ENCODE measurements at places on chromosomes 7 and 10.
A peak's percentile ranks its signal among the peaks of the same experiment; 100 is the strongest.

- DNase-seq: no peak
These were observed 4.5 kb upstream of the DNMBP start for GRCh38 chr10:100014071-100014762.

GRCh38 chr7:98571986-98572385 lies 45.1 kb upstream of the NPTX2 start:
- no peak for DNase-seq

- no peak for DNase-seq
These were observed 223.2 kb upstream of the LRRN3 start for GRCh38 chr7:110867771-110868170.

GRCh38 chr7:6317797-6318438 lies 45.5 kb upstream of the CYTH3 start:
- DNase-seq: no peak

DNA sequence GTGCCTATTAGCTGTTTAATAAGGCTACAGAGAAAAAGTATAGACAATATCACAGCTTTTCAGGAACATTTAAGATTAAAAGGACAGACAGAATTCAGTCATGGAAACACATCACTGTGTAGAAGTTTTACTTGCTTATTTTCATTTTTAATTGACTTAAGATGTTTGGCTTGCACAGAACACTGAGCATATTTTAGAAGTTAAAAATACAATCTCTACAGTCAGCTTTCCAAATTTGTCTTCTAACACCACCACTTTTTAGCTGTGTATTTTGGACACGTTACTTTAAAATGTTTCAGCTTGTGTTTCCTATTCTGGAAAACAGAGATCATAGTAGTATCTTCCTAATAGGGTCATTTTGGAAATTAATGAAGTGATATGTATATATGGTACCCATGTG lies 11.8 kb downstream of the CFAP69 start:
- no peak for DNase-seq

GRCh38 chr7:148935451-148935850 lies 51.4 kb upstream of the EZH2 start:
- no peak for DNase-seq

DNA sequence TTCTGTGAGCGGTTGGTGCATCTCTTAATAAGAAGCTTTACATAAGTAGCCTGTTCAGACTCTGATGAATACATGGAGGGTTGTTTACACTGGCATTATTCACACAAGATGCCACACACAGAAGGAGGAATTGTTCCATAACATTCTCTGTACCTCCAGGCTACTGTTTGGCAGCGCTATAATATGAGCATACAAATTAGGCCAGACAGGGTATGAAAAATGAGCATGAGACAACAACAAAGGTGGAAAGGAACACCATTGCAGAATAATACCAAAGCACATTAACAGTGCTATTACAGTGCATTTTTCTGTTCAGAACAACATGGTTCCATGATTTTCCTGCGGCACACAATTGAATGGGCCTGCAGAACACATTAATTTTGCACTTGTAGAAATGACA lies 417.2 kb upstream of the C7orf33 start:
- DNase-seq: no peak

DNA sequence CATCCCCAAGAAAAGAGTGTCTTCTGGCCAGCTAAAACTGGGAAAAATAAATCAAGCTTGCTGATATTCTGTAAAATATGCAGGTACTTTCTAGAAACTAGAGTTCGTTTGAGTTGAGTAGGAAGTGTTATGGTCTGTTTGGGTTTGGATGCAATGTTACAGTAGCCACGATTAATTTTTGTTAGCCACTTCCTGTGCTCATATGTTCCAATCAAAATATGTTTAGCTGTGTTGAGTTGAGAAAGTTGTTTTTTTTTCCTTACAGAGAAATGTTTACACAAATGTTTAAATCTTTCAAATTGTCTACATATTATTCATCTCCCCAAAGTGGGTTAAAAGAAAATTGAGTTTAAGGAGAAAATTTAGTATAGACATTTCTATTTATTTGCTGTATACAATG lies 11.3 kb upstream of the LAMB1 start:
- DNase-seq: no peak

- no peak for DNase-seq
These were observed 427.8 kb downstream of the ARL4A start for GRCh38 chr7:13115157-13115772.

GRCh38 chr10:69186524-69186923 lies 6.5 kb downstream of the SUPV3L1 start:
- no peak for DNase-seq

- DNase-seq: no peak
These were observed 124.5 kb downstream of the LHPP start for GRCh38 chr10:124586142-124586541.

DNA sequence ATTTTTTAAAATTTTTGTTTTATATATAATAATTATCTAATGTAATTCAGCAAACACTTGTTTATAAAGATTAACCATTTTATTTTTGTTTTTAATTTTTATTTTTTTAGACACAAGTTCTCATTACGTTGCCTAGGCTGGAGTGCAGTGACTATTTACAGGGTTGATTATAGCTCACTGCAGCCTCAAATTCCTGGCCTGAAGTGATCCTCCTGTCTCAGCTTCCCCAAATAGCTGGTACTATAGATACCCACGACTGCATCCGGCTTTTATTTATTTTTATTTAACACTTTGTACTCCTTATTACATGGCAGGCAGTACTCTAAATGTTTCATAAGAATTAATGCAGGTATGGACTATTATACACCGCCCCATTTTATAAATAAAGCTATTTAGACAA lies 288.7 kb downstream of the MDFIC start:
- no peak for DNase-seq

DNA sequence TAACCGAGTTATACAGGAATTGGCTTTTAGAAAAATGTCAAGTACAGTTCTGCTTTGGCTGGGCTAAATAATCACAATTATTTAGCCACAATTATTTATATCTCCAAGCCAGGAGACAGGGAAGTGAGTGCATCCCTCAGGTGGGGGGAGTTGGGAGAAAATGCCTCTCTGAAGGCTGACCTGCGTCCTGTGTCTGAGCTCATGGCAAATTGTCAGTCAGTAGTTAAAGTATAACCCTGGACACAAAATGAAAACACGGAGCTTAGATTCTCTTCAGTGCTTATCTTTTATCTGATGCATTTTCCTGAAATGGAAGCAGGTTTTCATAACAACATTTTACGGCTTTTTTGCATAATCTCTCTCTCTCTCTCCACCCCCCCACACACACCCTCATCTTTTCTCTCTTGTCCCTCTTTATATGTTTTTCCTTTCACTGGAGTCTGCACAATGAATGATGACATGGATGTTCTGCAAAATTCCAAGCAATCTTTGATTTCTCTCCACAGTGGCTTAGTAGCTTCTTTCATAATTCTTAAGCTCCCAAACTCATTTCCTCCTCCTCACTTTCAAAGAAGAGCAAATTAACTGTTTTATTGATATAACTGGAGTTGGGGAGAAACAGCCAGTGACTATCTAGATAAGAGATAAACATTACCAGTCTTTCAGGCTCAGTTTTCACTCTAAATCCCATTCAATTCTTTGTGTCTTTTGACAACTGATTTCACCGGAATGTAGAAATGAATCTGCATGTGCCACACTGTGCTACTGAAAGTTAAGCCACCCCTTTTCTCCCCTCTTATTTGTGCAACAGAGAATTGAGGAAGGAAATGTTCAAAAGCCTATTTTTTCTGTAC lies 521.4 kb upstream of the GHITM start:
- no peak for DNase-seq

DNA sequence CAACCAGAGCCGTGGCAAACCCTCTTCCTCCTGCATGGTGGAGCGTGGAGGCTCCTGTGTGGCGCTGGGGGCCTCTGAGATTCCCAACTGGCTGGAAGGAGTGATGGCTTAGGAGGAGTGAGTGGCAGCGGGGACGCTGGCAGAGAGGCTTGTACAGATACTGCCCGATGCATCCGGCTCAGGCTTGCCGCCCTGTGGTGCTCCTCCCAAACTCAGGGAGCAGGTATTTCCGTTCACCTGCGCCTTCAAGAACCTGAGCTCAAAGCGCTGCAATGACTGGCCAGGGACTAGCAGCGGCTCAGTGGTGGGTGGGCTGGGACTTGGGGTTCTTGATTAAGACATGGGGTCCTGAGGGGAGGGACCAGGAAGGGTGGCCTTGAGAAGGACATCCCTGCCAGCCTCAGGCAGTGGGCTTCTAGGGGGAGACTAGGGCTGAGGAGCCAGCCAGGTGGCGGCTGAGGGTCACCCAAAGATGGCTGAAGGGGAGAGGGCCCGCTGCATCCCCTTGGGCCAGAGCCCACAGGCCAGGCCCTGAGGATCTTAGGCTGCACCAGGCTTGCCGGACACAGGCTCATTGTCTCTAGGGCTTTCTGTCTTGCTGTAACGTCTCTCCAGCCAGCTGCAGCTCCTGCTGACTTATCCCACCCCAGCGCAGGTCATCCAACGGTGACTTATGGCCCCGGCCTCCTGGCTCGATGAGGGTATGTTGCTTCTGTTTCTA lies 3.2 kb downstream of the ZNF775 start:
- DNase-seq: no peak

- no peak for DNase-seq
These were observed 23.0 kb downstream of the CRPPA start for GRCh38 chr7:16398146-16399017.

DNA sequence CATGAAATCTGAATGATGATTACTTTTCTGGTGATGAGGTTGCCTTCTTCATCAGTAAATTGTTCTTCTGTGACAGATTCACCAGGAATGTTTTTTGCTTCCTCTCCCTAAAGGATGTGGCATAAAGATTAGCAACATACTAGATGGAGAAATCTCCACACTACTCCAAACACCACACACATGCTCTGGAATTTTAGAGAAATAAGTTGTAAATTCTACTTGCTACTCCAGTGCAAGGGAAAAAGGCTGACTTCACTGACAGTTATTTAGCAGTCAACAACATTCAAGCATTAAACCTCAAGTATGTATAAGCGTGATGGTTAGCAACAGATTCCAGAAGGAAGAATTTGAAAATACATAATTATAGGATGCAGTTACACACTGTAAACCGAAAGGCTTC lies 137.9 kb upstream of the CCDC6 start:
- DNase-seq: peak; percentile 93

- DNase-seq: no peak
These were observed 274.7 kb downstream of the NRG3 start for GRCh38 chr10:82149674-82150073.

GRCh38 chr7:77866786-77867536 lies 68.4 kb downstream of the PHTF2 start:
- peak; percentile 67 for DNase-seq

- no peak for DNase-seq
These were observed 89.0 kb downstream of the EMX2 start for GRCh38 chr10:117631276-117632145.

DNA sequence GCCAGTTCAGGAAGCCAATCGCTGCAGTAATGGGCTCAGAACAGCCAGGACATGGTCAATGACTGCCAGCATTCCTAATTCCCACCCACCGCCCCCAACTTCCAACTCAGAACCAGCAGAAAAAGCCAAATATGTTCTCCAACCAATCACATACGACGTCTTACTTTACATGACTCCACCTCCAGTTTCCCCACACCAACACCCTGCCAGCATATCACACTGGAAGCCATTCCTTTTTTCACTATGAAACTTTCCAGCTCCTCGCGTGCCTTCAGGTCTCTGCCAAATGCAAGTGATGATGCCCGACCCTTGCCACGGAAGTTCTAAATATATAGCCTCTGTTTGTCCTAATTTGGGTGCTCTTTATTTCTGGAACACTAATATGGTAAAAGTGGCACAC lies 12.5 kb downstream of the NPS start:
- DNase-seq: no peak
